Stimulated activated CD8-positive, alpha-beta memory T cell treated with anti-CD3 and anti-CD28 coated beads, Interleukin-7, amount 100 ng/mL, for 1 hour (primary cell): ENCODE measurements at places on chromosomes 2 and 18.

GRCh38 chr2:228303960-228304359 is 122.5 kb upstream of the SPHKAP start:
- no peak for DNase-seq

DNA sequence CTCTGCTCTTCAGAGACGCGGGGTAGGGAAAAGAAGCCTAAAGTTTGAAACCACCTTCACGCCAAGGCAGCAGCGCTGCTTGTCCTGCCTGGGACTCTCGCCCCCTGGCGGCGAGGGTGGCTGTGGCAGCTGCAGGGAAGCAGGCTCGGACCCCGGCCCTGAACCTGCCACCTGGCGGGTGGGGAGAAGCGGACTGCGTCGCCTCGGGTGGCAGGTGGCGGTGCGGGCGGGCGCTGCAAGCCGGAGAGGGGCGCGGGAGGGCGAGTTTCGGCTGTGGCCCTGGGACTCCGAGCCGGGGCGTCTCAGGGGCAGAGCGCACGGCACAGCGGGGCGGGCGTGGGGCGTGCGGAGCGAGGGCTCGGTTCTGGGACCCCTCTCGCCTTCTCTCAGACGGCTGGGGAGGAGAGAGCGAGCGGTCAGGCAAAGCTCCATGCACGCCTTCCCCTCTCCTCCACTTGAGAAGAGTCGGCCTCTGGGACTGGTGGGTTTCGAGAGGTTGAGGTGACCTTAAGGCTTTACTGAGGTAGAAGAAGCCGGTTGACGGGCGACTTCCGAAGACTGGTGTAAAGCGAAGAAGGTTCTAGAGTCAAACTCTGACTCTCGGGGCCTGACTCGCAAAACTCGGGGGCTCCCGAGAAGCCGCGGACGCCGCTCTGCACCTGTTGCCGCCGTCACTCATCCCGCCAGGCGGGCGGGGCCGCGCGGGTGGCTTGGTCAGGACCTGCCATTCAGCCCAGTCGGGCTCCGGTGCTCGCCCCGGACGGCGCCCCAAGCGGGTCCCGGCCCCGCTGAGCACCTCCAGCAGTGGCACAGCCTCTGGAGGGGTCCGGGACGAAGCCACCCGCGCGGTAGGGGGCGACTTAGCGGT is 1.1 kb upstream of the BOLL start:
- DNase-seq, result no peak

DNA sequence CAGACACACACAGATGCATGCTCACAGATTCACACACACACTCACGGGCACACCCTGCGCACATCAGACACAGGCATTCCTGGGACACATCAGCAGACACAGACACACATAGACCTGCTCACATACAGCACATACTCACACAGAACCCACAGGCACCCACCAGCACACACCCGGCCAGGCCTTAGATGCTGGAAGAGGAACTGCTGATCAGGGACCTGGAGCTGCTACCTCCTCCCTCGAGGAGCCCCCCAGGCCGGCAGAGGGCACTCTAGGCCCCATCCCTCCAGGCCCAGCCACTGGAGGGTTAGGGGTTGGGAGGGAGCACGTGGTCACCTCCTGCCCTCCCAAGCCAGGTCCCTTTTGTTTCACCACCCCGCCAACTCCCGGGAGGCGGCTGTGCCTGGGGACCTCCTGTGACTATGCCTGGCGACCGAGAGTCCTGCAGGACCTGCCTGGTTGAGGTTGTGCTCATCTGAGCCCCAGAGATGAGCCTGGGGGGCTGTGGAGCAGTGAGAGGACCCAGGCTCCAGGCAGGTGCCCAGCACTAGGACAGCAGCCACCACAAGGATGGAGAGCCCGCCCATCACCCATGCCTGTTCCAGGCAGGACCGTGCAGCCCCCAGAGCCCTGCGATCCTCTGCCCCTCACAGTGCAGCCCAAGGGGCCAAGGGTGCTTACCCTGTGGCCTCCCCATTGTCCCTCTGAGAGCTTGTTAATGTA is 21.0 kb upstream of the PTMA start:
- DNase-seq, result peak; percentile 54

- no peak for DNase-seq
Measured at GRCh38 chr2:68423966-68424650, 43.0 kb downstream of the FBXO48 start.

GRCh38 chr2:156958374-156958773 is 299.1 kb upstream of the GALNT5 start:
- DNase-seq, result no peak

- no peak for DNase-seq
Measured at GRCh38 chr2:113258471-113259147, 20.1 kb downstream of the PAX8 start.

GRCh38 chr2:109239720-109240119 is 110.7 kb downstream of the SH3RF3 start:
- no peak for DNase-seq

DNA sequence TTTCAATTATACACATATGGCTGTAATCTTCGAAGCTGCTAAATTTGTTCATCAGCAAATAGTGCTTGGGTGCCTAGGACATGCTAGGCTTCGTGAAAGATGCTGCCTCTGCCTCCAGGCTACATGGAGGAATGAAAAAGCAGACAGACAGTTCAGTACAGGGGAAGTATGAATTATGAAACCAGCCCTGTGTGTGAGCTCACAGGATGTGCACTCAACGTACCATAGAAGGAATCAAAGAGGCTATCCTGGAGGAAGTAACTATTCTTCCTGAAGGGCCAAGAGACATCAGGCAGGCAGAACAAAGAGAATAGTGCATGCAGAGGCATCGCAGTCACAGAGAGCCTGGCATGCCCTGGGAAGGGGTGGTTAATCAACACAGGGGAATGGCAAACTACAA is 61.4 kb downstream of the DYM start:
- DNase-seq, result no peak

DNA sequence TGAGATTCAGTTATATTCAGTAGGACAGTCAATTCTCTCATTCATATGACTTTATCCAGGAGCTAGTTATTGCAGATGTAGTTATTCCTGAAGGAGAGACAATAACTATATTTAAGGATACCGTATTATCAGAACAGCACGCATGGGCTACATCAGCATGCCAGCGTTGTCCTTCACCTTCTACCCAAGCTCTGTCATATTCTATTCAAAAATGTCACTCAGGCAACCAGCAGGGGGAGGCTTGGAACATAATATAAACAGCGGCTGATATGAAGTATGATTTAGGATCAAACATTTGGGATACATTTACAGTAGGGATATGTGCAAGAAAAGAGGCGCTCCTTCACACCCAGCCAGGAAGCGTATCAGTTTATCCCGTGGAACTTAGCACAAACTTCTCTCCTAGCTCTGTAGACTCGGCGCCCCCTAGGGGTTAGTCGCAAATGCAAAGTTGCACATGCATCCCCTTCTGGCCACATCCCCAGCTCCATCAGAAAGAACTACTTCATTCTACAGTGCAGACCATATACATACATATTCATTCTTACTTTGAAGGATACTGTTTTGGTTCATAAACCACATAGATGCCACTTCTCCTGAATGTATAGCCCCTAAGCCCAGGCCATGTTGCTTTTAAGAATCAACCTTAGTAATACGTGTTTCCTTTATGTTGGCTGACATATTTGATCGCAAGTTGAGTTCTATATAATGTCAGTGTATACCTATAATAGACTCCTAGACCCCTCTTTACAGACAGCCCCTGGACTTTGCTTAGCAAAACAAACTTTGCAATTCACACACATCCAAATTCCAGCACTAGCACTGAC is 759.4 kb downstream of the ADCYAP1 start:
- no peak for DNase-seq

GRCh38 chr2:157523270-157524247 is 79.7 kb upstream of the CYTIP start:
- no peak for DNase-seq

GRCh38 chr18:74290794-74291471 is 830 bp downstream of the CYB5A start:
- DNase-seq, result no peak

GRCh38 chr2:220736778-220737177 is 835.3 kb downstream of the EPHA4 start:
- DNase-seq, result no peak

GRCh38 chr2:33425586-33426031 is 50.8 kb upstream of the RASGRP3 start:
- DNase-seq, result no peak

GRCh38 chr2:36307441-36307840 is 48.1 kb upstream of the CRIM1 start:
- DNase-seq, result no peak

- no peak for DNase-seq
Measured at GRCh38 chr2:41020358-41020757, 568.5 kb upstream of the SLC8A1 start.

DNA sequence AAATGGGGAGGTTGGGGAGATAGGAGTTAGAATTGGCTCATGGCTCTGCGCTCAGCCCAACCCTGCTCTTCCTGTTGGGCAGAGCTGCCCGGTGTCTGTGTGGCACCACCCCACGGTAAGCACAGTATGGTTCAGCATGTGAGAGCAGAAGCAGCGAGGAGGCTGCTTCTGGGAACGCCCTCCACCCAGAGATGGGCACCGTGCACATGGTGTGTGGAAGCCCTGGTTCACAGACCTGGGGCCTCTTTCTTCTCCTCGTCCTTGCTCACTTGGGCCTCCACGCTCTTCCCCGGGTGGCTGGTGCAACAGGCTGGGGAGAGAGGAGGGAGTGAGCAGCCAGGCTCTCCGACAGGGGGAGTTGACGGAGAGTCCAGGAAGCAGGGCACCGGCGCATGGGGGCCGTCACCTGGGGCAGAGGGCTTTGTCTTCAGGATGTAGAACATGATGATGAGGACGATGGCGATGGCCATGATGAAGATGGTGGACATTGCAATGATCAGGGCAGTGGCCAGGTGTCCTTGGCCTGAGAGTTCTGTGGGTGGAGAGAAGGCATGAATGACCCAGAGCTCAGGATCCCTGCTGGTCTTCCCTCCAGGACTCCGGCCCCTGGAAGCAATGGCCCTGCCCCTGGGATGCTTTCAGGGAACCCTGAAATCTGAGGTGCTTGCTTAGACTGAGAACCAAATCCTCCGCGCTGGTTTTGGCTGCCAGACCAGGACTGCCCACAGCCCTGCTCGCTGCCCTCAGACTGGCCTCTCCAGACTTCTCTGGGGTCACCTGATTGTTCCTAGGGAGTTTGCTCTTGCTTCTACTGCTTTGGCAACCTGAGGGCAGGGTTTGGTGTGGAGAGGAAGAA is 78.3 kb downstream of the EDAR start:
- DNase-seq, result no peak

DNA sequence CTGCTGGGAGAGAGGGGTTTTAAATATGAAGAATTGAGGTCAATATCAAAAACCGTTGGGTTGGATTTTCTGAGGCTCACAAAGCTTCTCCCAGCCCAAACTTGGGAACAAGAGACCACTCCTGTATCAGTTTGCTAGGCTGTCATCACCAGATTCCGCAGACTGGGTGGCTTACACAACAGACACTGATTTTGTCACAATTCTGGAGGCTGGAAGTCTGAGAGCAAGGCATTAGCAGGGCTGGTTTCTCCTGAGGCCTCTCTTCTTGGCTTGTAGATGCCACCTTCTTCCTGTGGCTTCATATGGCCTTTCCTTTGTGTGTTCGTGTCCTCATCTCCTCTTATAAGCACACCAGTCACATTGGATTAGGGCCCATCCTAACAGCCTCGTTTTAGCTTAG is 122.9 kb upstream of the COPS8 start:
- DNase-seq, result no peak

DNA sequence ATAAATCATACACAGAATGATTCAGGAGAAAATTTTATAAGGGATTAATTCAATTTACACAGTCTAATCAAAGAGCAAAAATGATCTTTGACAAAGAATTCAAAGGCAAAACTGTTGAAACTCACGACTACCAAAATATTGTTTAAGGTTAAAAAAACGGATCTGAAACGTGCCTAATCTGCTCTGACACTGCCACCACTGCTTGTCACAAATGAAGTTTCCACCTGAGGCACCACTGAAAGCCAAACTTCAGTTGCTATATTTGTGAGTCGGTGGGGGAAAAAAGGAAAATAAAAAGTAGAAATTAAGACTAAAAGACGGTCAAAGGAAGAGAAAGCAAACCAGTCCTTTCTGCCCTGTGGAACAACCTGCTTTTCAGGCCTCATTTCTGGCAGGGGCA is 140.6 kb upstream of the DNMT3A start:
- DNase-seq, result no peak

DNA sequence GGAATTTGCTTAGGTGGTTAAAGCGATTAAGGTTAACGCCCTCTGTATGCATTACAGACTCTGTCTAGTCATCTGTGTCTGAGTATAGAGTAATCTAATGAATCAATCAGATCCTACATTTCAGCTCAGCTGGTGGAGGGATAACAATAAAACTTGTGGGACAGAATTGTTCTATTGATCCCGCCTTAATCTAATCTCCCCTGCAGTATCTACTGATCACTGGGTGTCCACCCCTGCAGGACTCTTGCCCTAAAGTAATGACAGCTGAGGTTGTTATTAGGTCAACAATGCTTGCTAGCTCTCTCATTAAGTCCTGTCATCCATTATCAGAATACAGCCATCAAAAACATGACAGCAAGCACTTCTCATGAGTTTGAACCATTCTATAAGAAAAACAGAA is 462.6 kb upstream of the TMEFF2 start:
- DNase-seq, result no peak

GRCh38 chr18:3119401-3120341 is 100.1 kb downstream of the MYOM1 start:
- DNase-seq, result no peak

DNA sequence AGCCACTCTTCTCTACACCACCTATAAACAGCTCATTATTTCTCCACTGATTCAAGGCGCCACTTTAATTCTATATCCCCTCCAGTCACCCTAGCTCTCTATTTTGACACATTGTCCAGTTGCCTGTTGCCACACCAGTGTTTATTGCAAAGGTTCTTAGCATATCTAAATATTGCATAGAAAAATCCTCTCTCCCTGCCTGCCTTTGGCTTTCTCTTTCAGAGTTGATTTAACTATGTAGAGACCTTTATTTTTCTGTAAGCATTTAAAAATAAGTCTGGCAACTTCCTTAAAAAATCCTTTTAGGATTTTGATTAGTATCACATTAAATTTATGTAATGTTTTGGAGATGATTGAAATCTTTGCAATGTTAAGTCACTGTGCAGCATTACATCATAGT is 47.9 kb upstream of the B3GNT7 start:
- no peak for DNase-seq

DNA sequence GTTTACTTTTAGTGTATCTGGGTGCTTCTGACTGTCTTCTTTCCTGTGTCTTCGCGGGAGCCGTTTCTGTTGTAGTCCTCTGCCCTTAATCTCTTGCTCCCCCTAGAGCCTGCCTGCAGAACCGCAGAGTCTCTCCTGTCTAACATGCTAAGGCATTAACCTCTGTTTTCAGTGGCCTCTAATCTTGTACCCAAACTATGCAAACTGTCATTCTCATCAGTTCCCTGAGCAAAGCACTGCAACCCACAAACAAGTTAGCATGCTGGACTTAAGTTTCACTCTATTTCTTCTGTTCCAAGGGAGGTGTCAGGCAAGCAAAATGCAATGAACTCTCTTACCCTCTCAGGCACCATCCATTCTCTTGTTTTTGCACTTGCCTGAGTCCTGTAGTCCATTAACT is 138.4 kb downstream of the OTX1 start:
- DNase-seq, result no peak

GRCh38 chr2:162177301-162177700 is 25.3 kb upstream of the GCG start:
- DNase-seq, result no peak

- no peak for DNase-seq
Measured at GRCh38 chr2:3288470-3289170, 89.0 kb downstream of the EIPR1 start.

- no peak for DNase-seq
Measured at GRCh38 chr2:135030826-135031225, 16.4 kb downstream of the MAP3K19 start.

GRCh38 chr2:127563458-127564428 is 28.3 kb downstream of the MYO7B start:
- DNase-seq, result no peak
